NCI-H1105 treated with DMSO at 0.1 percent for 48 hours (cell line): ENCODE measurements at places on chromosomes 2 and 18.

DNA sequence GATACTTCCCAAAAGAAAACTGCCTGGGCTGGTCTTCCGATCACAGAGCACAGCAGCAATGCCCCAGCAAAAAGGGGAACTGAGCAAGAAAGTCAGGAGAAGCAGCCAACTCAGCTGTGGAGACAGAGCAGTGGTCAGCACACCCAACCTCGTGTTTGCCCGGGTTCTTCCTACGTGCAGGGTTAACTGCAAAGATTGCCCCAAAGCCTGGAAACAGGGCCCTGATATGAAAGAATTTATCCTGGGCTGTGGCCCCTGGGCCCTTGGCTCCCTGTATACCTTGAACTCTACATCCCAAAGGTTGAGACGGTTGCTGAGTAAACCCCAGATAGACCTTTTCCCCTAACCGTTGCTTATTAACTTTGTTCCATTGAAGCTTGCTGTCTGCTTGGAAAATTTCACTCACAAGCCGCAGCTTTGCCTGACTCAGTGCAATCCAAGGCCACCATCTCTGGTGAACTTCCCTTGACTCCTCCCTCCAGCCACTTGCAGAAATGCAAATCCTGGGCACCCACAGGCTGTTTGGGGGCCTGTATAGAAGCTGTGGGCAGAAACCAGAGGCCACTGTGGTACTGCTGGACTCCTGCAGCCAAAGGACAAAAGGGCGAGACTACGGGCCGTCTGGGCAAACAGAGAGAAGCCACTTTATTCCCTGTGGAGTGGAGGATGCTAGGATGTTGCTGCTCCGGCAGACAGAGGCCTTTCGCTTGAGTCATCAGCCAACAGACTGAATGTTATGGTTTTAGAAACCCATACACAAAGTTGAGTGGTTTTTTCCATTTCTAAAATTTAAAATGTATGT is 18.2 kb downstream of the NRP2 start:
- DNase-seq: no peak

- no peak for DNase-seq
These were observed 36.1 kb upstream of the SPTBN1 start for GRCh38 chr2:54419855-54420523.

DNA sequence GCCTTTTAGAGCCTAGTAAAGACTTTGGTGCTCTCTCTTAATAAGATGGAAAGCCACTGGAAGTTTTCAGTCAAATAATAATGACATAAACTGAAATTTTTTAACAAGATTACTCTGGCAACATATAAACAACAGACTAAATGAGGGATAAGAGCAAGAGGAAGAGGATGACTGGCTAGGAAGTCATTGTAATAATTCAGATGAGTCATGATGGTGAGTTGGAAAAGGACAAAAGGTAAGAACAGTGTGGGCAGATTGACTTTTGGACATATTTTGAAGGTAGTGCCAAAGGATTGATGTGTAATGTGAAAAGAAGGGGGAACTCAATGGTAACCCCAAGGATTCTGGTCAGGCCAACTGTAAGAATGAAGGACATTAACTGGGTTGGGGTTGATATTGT is 310.3 kb downstream of the NOL4 start:
- no peak for DNase-seq

DNA sequence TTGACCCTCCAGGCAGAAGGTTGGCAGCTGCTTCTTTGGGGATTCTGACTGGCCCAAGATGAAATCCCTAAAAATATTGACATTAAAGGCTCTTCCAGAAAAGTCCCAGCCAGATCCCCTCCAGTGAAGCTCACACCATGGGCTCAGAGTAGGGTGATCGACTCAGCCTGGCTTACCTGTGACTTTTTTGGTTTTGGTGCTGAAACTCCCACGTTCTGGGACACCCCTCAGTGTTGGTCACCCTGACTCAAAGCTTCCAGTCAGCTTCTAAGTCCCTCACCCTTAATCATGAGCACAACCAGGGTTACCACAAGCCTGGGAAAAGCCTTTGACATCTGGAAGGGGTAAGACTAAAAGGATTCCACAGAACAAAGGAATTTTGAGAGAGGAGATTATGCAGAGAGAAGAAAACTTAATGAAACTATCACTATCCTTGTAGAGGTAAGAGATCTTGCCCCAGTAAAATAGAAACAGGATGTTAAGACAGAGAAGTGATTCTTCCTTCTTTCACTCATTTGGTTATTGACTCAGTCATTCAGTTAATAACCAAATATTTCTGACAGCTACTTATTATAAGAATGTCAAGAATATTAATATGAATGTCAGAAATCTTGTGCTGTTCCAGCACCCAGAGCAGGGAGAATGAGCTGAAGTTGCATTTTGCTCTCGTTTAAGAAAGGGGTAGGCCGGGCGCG is 66.8 kb upstream of the SEC11C start:
- no peak for DNase-seq

DNA sequence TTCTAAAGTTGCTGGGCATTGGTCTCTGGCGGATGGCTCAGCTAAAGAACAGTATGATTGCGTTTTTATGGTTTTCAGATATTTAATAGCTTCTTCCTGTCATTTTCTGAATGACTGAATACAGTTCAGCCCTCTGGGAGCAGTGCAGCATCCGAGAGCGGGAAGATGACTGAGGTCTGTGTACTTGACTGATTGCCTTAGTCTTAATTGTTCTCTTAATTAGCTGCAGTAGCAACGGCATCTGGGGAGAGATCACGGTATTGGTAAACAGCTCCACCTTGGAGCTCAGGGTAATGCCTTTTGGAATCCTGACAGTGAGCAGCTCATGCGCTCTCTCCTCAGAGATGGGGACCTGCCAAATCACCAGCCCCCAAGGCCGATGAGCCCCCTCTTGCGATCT is 481.4 kb upstream of the SPRED2 start:
- peak; percentile 10 for DNase-seq

DNA sequence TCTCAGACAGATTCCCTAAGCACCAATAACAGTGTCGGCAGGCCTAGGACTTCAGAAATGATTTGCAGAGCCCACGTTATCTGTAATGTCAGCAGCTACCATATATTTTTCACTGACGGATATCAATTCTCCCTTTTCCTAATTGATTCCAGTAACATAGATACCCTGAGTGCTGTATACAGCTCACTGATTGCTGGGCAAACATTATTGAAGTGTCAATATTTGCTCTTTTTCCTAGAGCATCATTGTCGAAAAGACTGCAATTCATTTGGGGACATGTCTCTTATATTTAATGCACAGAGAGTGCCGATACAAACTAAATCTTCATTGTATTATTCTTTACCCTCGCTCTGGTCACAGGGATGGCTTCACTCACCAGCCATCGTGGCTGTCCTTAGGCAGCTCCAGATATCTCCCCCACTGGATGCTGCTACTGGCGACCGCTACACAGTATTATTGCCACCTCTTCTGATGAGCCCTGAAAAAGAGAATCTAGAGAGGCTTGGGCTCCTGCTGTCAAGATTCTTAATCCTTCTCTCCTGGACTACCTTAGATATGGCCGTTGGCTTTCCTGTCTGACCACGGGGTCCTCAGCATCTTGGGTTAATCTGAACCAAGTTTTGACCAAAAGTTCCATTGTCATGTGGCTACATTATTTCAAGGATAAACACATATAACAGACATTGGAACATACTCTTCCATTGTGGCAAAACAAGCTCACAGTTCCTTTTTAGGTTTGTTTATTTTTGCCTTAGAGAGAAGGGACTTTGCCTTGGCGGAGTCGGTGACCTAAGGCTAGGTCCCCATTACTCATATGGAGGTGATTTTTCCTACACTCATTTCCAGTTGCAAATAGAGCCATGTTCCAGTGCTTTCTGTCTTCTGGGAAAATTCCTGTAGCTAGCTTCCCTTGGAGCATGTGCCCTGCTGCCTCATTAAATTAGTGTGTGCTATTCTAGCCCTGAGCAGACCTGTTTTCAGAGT is 105.4 kb downstream of the CPO start:
- no peak for DNase-seq

GRCh38 chr2:128788636-128789220 is 470.1 kb upstream of the HS6ST1 start:
- DNase-seq: no peak

DNA sequence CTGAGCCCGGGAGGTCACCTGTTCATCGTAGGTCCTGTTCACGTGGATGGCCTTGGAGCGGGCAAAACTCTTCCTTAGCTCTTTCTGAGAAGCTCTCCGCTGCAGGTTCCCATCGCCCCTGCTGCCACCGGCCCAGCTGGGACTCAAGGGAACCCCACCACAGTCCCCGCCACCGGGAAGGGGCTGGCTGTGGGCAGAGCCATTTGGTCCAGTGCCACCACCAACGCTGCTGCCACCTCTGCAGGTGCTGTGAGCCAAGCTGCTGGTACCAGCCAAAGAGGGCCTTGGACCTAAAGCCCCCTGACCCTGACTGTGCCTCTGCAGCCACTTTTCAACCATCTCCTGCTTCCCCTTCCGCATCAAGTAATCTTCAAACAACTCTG is 586 bp downstream of the PDE11A start:
- DNase-seq: no peak

- DNase-seq: no peak
These were observed 38.4 kb downstream of the NPPC start for GRCh38 chr2:231887756-231888155.

DNA sequence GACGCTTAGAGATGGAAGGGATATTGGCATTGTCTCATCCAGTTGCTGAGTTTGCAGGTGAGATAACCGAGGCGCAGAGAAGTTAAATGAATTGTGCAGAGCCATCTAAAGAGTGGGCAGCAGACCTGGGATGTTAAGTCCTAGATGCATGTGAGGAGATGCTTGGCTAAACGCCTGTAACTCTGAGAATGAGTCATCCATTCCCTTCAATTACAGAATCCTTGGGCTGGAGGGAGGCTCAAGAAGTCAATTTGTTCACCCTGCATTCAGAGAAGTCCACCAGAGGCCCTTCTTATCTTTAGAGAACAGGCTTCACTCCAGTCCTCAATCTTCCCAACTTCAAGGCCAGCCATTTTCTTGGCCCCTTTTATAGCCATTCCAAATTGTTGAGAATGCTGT is 1.6 kb downstream of the EHD3 start:
- no peak for DNase-seq

DNA sequence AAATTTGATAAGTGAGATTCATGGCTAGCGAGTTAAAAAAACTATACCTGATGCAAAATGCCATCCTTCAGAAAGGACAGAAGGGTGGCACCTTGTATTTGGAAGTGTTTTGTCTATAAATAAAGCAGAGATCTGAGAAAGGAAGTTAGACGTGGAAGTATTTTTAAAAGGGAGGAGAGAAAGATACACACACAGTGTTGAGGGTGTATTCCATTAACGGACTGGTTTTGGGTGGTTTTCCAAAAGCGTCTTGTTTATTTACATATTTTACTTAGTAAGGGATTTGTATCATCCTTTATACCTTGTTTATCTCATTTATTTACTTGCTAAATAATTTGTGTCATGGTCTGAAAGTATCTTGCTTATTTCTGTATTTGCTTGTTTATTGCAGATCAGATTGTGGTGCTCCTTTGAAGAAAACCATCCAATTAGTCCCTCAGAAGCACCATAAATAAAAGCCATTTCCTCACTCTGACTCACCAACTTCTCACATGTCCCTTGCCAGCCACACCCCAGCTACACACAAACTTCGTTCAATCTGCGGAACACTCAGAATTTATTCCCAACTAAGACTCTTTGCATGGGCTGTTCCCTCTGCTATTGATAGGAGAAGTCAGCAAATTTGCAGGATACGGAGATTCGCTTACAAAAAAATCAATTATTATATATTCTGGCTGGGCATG is 90.8 kb downstream of the FAM124B start:
- no peak for DNase-seq

DNA sequence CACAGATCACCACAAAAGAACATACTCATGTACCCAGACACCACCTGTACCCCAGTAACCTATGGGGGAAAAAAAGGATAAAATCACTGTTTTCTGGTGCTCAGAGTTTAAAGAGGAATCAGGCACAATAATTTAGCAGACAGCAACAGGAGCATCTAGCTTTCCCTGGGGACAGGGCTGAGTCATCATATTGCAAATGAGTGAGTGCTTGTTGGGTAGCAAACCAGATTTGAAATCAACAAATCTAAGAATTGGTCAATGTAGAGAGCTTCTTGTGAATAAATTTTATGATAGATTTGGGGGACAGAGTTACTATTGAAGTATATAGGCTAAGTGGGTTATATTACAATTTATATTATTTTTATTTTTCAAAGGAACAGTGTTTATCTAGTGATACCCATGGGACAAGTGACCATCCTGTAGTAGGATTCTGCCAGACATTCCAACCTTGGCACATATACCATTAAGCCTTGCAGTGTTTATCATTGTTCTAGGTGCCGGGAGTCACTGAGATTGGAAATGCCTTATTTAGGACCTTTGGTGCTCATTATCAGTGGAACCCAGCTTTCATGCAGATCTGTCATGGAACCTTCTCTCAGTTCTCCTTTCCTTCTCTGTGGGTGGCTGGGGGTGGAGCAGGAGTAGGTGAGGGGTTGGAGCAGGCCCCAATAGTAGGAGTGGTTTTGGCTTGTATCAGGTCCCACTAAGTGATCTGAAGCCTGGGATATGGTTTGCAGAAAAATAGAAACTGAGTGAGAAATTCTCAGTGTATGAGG is 117.2 kb downstream of the CERS6 start:
- no peak for DNase-seq

GRCh38 chr2:182444806-182445205 is 18.0 kb upstream of the PDE1A start:
- no peak for DNase-seq

GRCh38 chr2:149572102-149572953 is 15.2 kb downstream of the MMADHC start:
- DNase-seq: no peak

GRCh38 chr2:113922335-113922734 is 32.4 kb downstream of the ACTR3 start:
- DNase-seq: no peak

DNA sequence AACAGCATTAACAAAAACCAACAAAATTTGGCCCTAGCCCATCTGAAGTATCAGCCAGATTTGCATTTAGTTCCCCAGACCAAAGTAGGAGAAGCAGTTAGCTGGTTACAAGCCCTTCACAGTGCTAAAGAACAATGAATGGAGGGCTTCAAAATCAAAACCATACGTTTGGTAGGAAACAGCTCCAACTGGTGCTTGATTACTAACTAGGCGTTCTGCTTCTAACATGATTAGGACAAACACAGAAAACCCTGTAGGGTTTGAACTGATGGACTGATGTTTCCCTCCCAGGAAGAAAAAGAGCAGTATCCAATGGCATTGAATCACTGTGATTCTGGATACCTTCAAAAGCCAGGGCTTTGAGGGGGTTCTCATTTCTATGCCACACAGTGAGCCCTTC is 20.5 kb upstream of the STAT4 start:
- DNase-seq: no peak

- no peak for DNase-seq
These were observed 168.5 kb downstream of the TMEFF2 start for GRCh38 chr2:192026059-192026824.

GRCh38 chr2:63856303-63856603 is 14.6 kb downstream of the UGP2 start:
- no peak for DNase-seq

GRCh38 chr2:156456616-156457015 is 20.4 kb downstream of the GPD2 start:
- DNase-seq: no peak

DNA sequence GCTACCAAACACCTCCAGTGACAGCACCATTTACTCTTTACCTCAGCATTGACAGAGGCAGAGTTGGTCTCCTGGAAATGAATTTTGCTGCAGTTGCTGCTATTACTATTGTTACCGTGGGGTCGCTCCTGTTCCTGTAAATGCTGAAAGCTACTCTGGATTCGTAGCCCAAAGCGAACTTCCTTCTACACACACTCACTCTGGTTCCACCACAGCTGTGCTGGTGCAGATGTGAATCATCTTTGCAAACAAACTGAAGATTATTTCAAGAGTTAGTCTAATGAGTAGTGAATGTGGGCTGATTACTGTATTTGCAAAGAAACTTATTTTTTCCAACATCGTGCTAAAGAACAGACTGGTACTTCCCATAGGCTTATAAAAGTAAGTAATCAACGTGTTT is 304.0 kb downstream of the LPIN1 start:
- DNase-seq: no peak
